GM23248 (cell line): ENCODE measurements at places on chromosomes 12 and 14. TPM values are rescaled to one million over a fixed set of nuclear protein-coding genes. Genes with fewer than 3 reads are reported as not detected.

The C12orf50 gene
- total RNA-seq, result not detected in 2 replicates

The CDKN1B gene
- 24.4 and 27.9 TPM in 2 replicates for total RNA-seq

The SOX5 gene
- not detected in 2 replicates for total RNA-seq

The OR6C76 gene
- total RNA-seq, result not detected in 2 replicates

The TAS2R7 gene
- not detected in 2 replicates for total RNA-seq

The ACSM4 gene
- not detected in 2 replicates for total RNA-seq

The B3GNT4 gene
- 0.22 TPM in 1 of 2 replicates, not detected in the other for total RNA-seq

The TAS2R20 gene
- total RNA-seq, result 1.8 and 2.5 TPM in 2 replicates

The GLT8D2 gene
- 58.6 and 63.2 TPM in 2 replicates for total RNA-seq

The BCL11B gene
- not detected in 2 replicates for total RNA-seq

- DNase-seq, result no peak
These were observed 201.6 kb downstream of the RAD51B start for GRCh38 chr14:68020999-68021663.

- no peak for DNase-seq
These were observed 140.4 kb upstream of the ATF7IP start for GRCh38 chr12:14225064-14225463.

GRCh38 chr14:38121320-38122020, 86.2 kb upstream of the SSTR1 start:
- no peak for DNase-seq

DNA sequence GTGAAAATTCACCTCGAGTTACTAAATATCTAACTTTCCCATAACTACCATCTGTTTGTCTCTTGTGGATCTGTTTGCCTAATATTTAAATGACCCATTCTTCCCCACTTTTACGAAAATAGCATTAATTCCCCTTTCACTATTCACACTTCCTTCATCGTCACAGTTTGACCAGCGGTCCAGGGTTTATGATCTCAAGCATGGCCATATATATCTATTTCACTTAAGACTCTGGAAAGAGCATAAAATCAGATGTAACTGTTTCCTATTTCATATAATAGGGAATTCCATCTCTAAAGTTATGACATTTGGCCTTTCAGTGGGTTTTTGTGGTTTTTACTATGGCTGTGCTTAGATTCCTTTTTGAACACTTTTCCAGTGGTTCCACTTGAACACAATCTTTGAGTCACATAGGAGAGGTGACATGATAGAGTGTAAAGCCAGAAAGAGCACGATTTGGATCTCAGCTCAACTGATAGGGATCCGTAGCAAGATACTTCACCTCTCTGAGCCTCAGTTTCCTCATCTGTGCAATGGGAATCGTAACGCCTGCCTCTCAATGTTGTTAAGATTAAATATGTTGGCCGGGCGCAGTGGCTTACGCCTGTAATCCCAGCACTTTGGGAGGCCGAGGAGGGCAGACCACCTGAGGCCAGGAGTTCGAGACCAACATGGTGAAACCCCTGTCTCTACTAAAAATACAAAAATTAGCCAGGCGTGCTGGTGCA, 754 bp upstream of the BCL2L14 start:
- no peak for DNase-seq

DNA sequence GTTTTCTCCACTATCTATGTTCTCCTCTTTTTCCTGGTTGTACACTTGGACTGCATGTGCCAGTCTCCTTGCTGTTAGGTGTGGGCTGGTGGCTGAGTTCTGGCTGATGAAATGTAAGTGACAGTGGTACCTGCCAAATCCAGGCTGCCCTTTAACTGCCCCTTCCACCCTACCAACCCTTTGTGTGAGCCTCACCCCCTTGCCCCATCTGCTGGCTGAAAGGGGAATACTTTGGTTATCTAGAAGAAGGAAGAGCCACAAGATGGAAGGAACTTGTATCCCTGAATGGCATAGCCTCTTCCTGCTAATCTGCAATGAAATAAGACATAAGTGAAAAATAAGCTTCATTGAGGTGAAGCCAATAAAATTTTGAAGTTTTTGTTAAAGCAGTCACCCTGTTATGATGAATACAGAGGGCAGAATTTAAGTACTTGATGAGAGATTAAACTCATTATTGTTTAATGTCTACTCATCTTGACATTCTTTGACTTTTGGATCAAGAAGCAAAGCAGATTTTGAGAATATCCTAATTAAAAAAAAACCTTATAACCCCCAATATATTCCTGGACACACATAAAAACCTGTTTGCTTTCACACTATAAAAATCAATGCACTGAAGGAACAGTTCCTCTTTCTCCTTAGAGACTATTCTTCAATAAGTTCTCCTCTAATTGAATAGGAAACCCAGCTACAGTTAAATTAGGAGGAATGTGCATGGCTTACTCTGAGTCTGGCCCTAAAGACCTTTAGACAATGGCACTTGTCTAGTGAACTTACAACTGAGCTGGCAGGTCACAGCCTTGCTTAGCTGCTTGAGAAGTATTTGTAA, 262.6 kb upstream of the BTG1 start:
- DNase-seq, result peak; percentile 53

- DNase-seq, result peak; percentile 95
These were observed 76.7 kb downstream of the DIP2B start for GRCh38 chr12:50581226-50582184.

DNA sequence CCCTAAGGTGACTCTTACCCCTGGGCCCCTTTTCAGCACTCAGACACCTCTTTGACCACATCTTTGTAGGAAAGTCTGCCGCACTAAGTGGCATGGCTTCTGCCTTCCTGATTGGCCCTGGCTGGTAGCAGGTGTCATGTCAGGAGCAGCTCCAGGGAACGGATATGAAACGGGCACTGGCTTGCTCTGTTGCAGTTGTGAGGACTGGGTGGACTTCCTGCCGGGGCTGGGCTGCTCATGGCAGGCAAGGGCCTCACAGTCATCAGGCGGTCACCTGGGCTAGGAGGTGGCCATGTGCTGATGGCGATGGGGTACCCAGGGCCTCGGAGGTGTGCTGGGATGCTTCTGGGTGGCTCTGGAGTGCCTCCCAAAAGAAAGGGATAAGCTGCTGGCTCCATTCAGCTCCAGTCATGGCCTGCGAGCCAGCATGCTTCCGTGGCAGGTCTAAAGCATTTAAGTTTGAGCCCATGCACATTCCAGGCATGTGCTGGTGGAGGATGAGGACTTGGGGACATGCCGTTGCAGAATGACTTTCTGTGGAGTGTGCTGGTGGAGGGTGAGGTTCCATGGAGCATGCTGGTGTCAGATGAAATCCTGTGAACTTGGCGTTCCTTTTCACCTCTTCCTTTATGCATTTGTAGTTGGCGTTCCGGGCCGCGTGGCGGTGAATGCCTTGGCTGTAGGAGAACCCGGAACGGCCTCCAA, 77.2 kb downstream of the EP400 start:
- DNase-seq, result no peak

DNA sequence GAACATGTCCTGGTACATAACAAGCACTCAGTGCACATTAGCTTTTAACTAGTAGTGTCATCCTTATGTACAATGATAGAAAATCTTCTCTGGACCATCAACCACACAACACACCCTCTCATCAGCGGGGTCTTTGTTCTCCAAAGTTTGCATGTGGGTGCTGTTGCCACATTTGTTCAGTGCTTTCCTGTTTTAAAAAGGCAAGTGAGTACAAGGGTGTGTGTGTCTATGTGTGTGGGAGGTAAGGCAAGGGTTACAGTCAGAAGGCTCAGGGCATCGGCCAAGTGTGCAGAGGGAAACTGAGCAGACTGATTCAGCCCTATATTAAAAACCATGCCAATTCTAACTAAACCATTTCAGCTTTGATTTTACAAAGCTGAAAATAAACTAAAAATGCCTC, 17.9 kb downstream of the KRT76 start:
- DNase-seq, result no peak

DNA sequence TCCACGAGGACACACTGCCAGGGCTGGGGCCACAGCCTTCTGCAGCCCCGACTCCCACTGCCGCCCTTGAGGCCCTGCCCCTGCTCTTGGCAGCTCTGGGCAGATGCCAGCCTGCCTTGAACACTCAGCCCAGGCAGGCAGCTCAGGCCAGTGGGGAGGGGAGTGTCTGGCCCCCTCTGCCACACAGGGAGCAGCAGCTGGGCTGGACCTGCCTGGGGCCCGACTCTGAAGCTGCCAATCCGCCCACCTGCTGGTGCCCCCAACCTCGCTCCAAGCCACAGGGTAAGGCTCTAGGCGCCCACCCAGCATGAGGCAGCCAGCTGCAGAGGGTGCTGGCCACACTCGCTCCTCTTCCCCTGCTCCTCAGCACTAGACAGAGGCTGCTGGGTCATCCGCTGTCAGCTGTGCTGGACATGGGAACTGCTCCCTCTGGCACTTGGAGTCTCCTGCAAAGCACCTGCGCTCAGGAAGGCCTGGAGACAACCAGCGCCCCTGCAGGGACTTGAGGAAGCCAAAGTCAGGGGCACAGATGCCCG, 24.6 kb upstream of the NUDT14 start:
- peak; percentile 35 for DNase-seq

GRCh38 chr12:115312901-115313300, 628.9 kb upstream of the TBX3 start:
- DNase-seq, result no peak

GRCh38 chr12:52291267-52291935, at the start of gene KRT81:
Gene KRT81 (minus strand): TSS chr12:52291534. CDS start chr12:52291465, 69 bp downstream.
- DNase-seq, result no peak

- DNase-seq, result peak; percentile 45
These were observed 9.7 kb upstream of the ANKLE2 start for GRCh38 chr12:132771126-132771838.

DNA sequence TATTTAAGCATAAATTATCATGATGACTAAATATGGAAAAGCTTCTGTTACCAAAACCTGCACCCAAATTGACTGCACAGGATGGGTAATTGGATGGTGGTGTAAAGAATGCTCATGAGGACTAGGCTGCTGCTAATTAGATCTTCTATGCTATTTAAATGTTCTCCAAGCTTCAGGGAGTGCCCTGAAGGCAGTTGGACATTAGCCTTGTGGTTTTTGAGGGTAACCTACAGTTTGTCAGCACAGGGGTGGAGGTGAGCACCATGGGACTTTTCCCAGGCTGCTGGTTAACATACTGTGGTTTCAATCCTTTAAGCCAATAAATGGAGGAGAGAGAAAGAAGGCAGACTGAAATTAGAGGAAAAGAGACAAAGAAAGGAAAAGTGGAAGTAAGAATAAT, 145.0 kb downstream of the WIF1 start:
- no peak for DNase-seq

GRCh38 chr12:130880411-130880885, 8.6 kb downstream of the RAN start:
- DNase-seq, result peak; percentile 32

DNA sequence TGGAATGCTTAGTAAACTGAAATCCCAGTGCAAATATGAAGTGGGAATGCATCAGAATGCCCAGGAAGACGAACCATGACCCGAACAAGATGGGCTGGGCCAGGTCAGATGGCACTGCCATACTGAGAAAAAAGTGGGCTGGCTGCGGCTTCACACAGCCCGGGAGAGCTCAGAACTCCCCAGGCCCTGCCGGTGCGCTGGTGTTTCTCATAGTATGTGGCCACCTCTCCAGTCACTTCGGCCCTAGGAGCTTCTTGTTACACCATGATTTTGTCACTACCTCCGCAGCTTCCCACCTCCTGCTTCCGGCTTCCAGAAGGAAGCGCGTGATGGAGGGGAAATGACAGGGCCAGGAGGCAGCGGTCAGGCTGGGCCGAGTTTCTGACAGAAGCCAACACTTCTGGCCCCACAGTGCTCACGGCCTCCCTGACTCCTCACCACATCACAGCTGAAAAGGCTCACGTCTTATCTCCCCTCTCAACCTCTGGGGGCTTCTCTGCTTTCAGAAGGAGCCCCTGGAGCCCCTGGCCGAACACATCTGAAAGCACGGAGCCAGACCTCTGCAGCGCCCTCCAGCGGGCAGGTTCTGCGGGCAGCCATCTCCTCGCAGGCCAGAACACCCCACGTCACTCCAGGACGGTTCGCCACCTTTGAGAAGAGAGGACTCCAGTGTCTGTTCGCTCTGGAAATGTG, 30.7 kb downstream of the DAD1 start:
- no peak for DNase-seq

GRCh38 chr12:42128327-42128726, 16.3 kb downstream of the GXYLT1 start:
- peak; percentile 68 for DNase-seq

DNA sequence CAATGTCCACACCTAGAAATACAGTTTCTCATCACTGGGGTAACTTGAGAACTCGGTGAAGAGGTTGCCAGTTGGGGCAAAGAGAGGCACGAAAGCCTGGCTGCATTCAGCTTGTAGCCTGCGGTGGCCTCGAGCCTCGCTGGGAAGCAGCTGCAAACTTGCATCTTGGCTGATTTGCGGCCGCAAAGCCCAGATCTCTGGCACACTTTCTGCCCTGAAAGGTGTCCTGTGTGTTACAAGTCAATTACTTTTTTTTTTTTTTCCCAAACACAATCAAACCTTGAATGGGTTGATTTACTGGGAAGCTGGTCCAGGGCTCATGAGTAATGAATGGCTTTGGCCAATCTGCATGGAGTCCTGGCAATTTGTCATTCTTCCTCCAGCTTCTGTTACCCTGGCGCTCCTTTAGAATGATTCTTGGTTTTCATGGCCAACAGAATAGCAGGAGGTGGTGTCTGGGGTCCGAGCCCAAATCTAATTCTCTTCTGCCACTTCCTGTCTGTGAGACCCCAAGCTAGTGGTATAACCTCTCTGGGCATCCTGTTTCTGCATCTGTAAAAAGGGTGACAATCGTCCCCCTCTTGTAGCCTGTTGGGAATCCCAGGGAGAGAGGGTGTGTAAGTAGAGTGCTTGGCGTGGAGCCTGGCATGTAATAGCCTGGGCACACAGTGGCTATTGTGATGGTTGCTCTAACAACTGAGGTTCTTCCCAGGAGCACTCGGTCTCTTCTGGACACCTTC, 6.7 kb downstream of the BCL7A start:
- peak; percentile 45 for DNase-seq

DNA sequence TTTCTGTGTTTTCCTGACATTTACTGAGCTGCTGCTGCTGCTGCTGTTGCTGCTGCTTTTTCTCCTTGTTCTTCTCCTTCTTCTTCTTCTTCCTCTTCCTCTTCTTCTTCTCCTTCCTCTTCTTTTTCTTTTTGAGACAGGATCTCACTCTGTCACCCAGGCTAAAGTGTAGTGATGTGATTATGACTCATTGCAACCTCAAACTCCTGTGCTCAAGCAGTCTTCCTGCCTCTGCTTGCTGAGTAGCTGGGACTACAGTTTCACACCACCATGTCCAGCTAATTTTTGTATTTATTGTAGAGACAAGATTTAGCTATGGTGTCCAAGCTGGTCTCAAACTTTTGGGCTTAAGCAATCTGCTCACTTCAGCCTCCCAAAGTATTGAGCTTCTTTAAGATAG, 95.8 kb downstream of the TMTC3 start:
- peak; percentile 76 for DNase-seq

DNA sequence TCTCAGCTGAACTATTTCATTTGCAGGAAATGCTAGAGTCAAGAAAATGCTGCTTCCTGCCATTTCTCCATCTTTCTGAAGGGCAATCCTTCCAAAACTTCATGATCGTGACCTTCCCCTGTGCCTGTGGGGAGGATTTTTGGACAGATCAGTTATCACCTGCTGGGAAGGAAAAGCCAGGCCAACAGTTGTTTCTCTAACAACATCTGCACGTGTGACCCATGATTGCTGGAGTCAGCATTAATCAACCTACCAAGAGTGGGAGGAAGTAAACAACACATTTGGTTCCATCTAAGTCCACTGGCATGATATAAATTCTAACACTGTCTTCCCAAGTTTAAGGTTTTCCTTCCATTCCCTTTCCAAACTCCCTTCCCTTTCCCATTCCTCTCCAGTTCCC, 172.7 kb downstream of the APAF1 start:
- DNase-seq, result no peak
